ENCODE measurements at places on chromosomes 2 and 18. TPM values are rescaled to one million over a fixed set of nuclear protein-coding genes. Genes with fewer than 3 reads are reported as not detected.

Gene FEV
- not detected for polyA plus RNA-seq

- no peak for DNase-seq
Observed at GRCh38 chr2:111048856-111049768, 71.6 kb upstream of the BCL2L11 start.

Gene GKN2
- polyA plus RNA-seq = not detected

DNA sequence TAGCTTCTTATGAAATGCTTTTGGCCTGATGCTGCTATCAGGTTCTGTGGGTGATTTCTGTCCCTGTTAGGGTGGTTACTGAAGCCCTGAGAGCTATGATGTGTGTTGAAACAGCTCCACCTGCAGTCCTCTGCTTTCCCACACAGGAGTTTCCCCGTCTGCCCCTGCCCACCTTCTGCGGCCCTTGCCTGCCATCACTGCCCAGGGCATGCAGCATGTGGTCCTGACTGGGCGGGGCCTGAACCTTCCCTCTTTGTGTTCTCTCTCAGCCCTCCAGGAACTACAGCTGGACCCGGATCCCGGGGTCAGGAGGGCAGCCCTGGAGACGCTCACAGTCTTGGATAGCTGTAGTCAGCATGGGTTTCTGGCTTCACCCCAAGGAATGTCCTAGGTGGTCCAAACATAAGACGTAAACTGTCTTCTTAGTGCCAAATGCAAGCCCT, 21.4 kb downstream of the HJURP start:
- DNase-seq = no peak

DNA sequence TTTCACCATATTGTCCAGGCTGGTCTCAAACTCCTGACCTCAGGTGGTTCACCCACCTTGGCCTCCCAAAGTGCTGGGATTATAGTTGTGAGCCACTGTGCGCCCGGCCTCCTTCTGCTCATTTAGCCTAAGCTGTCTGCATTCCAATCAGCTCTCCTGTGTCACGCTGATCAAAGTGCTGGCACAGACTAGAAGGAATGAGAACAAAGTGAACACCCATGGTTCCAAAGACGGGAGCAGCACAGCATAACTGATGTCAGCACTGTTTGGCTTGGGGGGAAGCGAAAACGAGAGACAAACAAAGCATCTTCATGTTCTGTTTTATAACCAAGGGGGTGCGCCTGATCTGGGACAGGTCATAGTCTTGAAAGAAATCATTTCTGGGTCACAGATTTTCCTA, 43.3 kb downstream of the DIPK1C start:
- DNase-seq = no peak

DNA sequence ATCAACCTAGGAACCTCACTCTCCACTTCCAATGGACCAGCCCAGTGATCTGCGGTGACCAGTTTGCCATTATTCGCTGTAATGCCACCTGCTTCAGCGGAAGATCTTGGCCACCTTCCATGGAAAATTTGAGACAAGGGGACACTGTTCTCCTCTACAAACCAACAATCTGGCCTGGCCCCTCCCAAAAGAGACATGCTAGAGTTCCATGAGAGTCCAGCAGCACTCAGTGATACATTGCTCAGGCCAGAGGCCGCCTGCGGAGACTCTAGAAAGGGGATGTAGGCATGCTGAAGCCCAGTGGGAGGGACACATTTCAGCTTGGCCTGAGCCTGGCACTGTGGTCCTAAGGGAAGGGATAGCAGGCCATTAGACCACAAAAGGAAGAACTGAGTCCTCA, 58.3 kb downstream of the COL6A3 start:
- DNase-seq = no peak

Gene EPHA4
- 20.9 TPM for polyA plus RNA-seq

GRCh38 chr2:5538772-5539171, 153.4 kb upstream of the SOX11 start:
- DNase-seq = no peak

DNA sequence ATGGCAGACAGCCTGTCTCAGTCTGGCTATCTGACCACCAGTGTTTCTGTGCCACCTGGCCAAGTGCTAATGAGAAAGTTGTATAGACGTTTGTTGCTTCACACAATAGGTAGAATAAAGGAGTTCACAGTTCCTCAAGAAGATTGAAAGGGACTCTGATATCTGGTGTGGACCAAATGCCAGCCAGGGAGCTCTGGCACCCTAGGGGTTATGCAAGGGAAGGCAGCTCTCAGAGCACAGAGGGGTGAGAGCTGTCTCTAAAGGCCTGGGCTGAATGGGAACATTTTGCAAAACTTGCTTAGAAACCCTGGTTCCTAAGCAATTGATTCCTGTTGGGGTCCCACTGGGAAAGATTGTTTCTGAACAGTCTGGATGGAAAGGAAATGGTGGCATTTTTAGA, 553.8 kb downstream of the EPHA4 start:
- DNase-seq = no peak

- no peak for DNase-seq
Observed at GRCh38 chr2:122191331-122191730, 435.9 kb downstream of the TSN start.
